Activated T-cell treated with anti-CD3 and anti-CD28 coated beads for 4 hours (primary cell): ENCODE measurements at places on chromosomes 16 and 17.

- no peak for DNase-seq
Observed at GRCh38 chr17:36092230-36092629, 2.3 kb upstream of the CCL3 start.

DNA sequence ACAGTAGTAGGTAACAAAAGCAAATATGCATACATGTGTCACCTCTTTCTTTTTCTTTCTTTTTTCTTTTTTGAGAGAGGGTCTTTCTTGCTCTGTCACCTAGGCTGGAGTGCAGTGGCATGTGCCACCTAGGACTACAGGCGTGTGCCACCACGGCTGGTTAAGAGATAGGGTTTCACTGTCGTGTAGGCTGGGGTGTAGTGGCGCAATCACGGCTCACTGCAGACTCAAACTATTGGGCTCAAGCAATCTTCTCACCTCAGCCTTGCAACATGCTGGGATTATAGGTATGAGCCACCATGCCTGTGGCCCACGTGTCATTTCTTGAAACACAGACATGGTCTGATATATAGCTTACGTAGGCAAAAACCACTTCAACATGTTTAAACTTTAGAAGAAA is 397.7 kb upstream of the PMFBP1 start:
- no peak for DNase-seq

DNA sequence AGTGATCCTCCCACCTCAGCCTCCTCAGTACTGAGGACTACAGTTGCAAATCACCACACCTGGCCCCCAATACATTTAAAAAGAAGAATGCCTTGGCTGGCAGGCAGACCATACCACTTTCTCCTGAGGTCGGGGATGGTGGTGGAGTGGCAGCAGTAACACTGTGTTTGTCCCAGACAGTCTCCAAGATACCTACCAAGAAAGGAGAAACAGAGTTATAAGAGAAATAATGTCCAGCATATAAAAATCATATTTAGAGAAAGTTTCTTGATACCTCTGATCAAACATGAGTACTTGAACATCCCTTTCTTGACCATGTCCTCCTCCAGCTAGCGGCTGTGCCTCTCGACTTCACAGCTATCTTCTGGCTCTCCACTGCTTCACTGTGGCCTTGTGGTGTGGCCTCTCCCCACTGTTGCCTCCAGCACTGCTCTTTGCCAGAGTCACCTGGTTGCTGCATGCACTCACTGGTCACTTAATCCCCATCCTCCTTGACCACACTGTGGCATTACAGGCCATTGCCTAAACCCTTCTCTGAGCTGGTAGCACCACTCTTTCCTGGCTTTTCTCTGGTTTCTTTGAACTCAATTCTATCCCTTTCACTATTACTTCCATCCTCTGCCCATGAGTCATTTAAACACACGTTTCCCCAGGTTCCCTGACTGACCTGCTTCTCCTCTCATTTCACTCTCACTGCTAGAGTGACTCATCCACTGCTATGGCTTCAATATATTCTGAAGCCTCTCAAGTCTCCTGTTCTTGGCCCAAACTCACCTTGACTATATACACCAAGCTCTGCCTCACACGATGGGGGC is 45.2 kb downstream of the XPO6 start:
- no peak for DNase-seq

- no peak for DNase-seq
Observed at GRCh38 chr17:28926366-28926765, 23.5 kb upstream of the DHRS13 start.

DNA sequence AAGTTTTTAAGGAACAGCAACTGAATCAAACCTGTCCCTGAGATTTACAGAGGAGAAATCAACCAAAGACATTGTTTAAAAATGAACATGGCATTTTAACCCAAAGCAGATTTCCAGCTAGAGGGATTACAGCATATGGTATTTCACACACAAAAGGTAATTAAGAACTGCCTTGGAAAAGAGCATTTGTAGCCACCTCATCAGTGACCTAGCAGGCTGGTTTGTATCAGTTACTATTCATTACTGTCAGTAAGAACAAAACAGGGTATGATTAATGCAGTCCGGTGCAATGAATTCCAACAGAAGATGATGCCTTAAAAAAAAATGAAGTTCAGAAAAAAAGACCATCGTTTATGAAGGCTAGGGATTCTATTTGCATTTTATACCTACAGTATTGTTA is 219.9 kb downstream of the CHD9NB start:
- no peak for DNase-seq

DNA sequence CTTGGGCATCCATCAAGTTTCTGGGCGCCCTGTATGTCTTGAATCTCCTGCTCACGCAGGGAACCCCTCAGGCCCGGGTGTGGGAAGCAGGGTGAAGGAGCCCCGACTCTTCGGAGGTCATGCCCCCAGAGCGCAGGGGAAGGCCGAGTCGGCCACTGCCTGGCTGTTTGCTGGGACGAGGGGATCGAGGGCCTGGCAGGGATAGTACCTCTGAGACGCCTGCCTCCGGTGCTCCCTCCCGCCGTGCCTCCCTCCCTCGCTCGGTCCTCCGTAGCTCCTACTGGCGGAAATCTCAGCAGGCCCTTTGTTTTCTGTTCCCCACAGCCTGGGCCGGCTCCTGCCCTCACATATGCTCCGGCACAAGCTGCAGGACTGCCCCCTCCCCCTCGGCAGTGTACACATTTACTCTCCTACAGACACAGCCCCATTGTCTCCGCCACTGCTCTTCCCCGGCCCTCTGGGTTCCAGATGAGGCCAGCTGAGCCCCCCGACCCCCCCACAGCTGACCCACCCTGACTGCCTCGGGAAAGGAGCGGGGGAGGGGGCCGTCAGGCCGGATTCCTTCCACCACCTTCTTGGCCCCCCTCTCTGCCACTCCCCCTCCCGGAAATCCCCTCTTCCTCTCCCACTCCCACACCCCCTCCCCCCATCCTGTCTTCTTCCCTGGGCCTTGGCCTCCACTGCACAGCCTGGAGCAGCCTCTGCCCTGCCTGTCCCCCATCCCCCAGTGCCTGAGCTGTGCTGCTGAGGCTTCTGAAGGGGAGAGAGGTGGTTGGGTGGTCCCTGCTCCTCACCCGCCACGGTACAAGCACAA is 1.4 kb downstream of the TRAF4 start:
- DNase-seq, result no peak

DNA sequence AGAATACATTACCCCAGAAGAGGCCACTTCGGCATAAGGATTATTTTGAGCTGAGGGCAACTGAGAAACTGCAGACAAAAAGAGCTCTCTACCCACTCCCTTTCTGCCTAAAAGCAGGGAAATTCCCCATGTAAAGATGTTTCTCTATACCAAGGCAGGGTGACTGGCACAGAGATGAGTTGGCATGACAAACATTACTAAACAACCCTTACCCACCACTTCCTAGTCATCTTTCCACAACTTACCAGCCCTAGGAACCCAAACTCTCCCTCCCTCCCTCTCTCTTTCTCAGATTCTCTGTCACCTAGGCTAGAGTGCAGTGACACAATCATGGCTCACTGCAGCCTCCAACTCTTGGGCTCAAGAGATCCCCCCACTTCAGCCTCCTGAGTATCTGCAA is 68.6 kb downstream of the EMP2 start:
- DNase-seq, result no peak

- no peak for DNase-seq
Observed at GRCh38 chr17:31629696-31630470, 229.2 kb downstream of the COPRS start.

DNA sequence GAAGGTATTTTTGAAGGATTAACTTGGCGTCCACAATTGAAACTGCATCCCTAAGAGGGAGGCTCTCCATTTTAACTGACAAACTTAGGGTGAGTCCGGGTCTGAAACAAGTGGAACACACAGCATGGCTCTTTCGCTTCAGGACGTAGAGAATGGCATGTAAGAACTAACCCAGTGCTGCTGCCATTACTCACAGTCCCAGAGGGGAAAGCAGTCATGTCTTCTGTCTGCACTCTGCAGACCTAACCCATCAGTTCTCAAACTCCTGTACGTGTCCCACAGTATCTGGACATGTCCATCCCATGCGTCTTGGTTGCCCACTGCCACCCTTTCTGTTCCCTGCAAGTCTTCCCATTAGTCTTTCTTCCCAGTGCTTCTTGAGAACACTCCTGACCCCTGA is 563 bp downstream of the ST6GALNAC1 start:
- no peak for DNase-seq

DNA sequence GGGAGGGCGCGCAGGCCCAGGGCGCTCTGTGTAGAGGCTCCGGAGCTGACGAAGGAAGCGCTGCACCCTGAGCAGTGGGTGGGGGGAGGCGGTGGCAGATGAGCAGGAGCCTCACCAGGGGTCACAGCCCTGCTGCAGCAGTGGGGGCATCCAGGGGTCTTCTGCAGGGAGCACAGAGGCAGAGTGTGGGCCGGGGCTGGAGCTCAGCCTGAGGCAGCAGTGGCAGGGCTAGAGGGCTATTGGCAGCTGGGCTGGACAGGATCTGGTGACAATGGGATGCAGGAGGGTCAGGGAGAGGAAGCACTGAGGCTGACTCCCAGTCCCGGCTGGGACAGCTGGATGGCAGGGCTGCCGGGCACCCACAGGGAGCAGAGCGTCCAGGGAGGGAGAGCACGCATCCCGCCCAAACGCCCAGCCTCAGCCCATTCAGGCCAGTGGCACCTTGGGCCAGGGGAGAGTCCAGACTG is 21.0 kb downstream of the KDM8 start:
- no peak for DNase-seq

DNA sequence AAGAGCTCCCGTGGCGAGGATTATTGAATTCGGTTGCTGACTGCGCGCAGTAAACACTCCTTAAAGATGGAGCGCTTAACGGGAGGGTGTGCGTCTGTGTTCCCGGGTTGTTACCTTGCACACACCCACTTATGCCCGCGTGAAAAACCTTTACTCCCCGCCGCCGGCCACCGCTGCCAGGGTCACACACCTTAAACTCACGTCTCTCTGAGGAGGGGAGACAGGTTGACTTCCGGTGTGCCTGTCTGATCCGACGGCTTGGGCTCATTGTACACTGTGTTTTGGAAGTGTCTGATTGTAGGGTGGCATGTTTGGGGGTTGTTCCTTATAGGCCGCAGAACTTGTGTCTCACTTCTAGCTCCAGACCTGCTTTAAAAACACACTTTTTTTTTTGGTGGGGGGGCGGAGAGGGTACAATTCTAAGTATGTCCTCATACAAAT is 66.8 kb downstream of the KPNA2 start:
- no peak for DNase-seq
